ENCODE measurements at places on chromosomes 2 and 18. TPM values are rescaled to one million over a fixed set of nuclear protein-coding genes. Genes with fewer than 3 reads are reported as not detected.

Gene REG3A
- not detected for total RNA-seq

Gene TAF4B
- total RNA-seq, result 13.3 TPM

Gene NGEF
- total RNA-seq, result 5.4 TPM

Gene RAB12
- 58.1 TPM for total RNA-seq

Gene SRD5A2
- 0.05 TPM for total RNA-seq

Gene IRS1
- total RNA-seq, result 18.6 TPM

Gene LIMS2
- 2.5 TPM for total RNA-seq

Gene EFEMP1
- 25.7 TPM for total RNA-seq

Gene C2orf92
- 6.9 TPM for total RNA-seq

Gene POTEC
- total RNA-seq, result not detected

Gene GREB1L
- 0.26 TPM for total RNA-seq

Gene EML6
- 2.5 TPM for total RNA-seq

Gene DSC1
- not detected for total RNA-seq

Gene RPRM
- 28.1 TPM for total RNA-seq

Gene AQP12B
- total RNA-seq, result not detected

GRCh38 chr2:85753525-85754312 is at the start of gene ATOH8:
Gene ATOH8 (plus strand): TSS chr2:85753991. CDS start chr2:85754190, 199 bp downstream.
- peaks cover 9% of the 10 kb centered on the region for H3K4me1 ChIP-seq
- DNase-seq, result peak; percentile 75

GRCh38 chr2:70561893-70562292 is 8.3 kb upstream of the TGFA start:
- no peak overlapping the region for H3K4me3 ChIP-seq
- H3K4me1 ChIP-seq, result no peaks in the 10 kb centered on the region
- H3K36me3 ChIP-seq, result no peaks in the 10 kb centered on the region
- H3K27me3 ChIP-seq, result peaks cover 26% of the 10 kb centered on the region

GRCh38 chr2:133378386-133378785 is 189.9 kb downstream of the NCKAP5 start:
- H3K36me3 ChIP-seq, result no peaks in the 10 kb centered on the region
- no peak for DNase-seq
- no peaks in the 10 kb centered on the region for H3K27me3 ChIP-seq
- no peak overlapping the region for H3K27ac ChIP-seq

GRCh38 chr2:188693111-188693510 is 281.1 kb upstream of the COL3A1 start:
- H3K27ac ChIP-seq, result no peak overlapping the region
- no peaks in the 10 kb centered on the region for H3K27me3 ChIP-seq
- no peak for DNase-seq
- no peak overlapping the region for H3K4me3 ChIP-seq

DNA sequence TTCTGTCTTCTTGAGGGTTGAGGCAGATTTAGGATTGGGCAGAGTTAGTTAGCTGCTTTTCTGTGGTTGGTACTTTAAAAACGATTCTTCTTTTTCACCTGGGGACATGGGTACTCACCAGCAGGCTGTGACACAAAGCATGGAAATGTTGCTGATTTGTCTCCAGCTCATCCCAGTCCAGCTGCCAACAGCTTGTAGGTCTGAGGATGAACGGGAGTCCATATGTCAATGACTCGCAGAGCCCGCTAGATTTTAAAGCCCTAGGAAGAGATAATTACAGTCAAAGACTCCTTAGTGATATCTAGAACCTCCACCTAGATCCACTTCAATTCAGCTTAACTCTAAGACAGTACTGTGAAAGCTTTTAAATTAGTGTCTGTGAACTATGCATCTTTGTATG is 20.8 kb downstream of the DOK1 start:
- no peak for DNase-seq
- no peak overlapping the region for H3K27ac ChIP-seq
- peaks cover 10% of the 10 kb centered on the region for H3K4me1 ChIP-seq
- H3K27me3 ChIP-seq, result peaks cover 20% of the 10 kb centered on the region

- H3K36me3 ChIP-seq, result peaks cover 12% of the 10 kb centered on the region
- peak within 1 kb of the TSS; percentile 89 for H3K4me3 ChIP-seq
- DNase-seq, result peak; percentile 86
- peaks cover 20% of the 10 kb centered on the region for H3K4me1 ChIP-seq
- 0 out of 2 replicates have a peak within 1 kb of the TSS, but pooled peaks have one; percentile 36 for H3K27ac ChIP-seq
- H3K27me3 ChIP-seq, result peaks cover 9% of the 10 kb centered on the region
These were observed at the start of gene KANSL3 for GRCh38 chr2:96638144-96639121. Gene KANSL3 (minus strand): TSS chr2:96638312. CDS start chr2:96637135, 1,177 bp downstream.

DNA sequence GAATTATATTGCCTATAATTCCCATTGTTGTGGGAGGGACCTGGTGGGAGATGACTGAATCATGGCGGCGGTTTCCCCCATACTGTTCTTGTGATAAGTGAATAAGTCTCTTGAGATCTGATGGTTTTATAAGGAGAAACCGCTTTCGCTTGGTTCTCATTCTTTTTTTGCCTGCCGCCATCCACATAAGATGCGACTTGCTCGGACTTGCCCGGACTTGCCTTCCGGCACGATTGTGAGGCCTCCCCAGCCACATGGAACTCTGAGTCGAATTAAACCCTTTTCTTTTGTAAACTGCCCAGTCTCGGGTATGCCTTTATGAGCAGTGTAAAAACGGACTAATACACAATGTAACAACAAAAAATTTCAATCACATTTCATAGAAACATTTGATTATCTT is 115.8 kb downstream of the C2orf74 start:
- H3K36me3 ChIP-seq, result peaks cover 40% of the 10 kb centered on the region
- peaks cover 23% of the 10 kb centered on the region for H3K4me1 ChIP-seq
- peak overlapping the region; percentile 91 for H3K27ac ChIP-seq

DNA sequence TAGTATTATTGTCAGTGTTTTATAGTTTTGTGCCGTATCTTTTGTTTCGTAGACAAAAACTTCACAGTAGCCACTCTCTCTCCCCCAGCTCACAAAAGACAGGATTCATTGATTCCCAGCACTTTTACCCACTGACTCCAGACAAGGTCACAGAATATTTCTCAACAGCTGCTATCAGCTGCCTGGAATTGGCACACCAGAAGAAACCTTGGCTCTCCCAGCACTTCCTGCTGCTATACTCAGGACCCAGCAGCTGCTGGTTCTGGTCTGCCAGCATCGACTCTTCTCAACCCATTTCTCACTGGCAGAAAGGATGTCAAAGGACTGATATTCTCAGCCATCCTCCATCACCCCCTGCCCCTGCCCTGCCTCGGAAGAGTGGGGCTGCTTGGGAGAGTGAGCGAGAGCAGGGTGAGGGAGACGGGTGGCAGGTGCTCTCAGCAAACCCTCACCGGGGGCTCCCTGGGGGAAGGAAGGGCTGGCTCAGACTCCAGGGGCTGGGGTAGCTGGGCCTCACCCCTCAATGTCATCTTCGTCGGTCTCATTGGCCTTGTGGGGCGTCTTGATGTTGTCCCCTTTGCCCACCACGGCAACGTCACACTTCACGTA is 6.1 kb upstream of the OTOF start:
- H3K36me3 ChIP-seq, result no peaks in the 10 kb centered on the region
- no peaks in the 10 kb centered on the region for H3K4me1 ChIP-seq
- no peak for DNase-seq
- H3K27ac ChIP-seq, result peak overlapping the region; percentile 22

- DNase-seq, result no peak
- no peaks in the 10 kb centered on the region for H3K36me3 ChIP-seq
- no peaks in the 10 kb centered on the region for H3K27me3 ChIP-seq
- H3K4me3 ChIP-seq, result no peak overlapping the region
- H3K4me1 ChIP-seq, result peaks cover 34% of the 10 kb centered on the region
- H3K27ac ChIP-seq, result no peak overlapping the region
These were observed 36.6 kb downstream of the ZAP70 start for GRCh38 chr2:97750017-97750416.

- H3K27me3 ChIP-seq, result no peaks in the 10 kb centered on the region
- no peak overlapping the region for H3K27ac ChIP-seq
- H3K36me3 ChIP-seq, result peaks cover 43% of the 10 kb centered on the region
- H3K4me1 ChIP-seq, result peaks cover 29% of the 10 kb centered on the region
- DNase-seq, result no peak
These were observed 45.9 kb downstream of the THUMPD2 start for GRCh38 chr2:39733070-39733674.

DNA sequence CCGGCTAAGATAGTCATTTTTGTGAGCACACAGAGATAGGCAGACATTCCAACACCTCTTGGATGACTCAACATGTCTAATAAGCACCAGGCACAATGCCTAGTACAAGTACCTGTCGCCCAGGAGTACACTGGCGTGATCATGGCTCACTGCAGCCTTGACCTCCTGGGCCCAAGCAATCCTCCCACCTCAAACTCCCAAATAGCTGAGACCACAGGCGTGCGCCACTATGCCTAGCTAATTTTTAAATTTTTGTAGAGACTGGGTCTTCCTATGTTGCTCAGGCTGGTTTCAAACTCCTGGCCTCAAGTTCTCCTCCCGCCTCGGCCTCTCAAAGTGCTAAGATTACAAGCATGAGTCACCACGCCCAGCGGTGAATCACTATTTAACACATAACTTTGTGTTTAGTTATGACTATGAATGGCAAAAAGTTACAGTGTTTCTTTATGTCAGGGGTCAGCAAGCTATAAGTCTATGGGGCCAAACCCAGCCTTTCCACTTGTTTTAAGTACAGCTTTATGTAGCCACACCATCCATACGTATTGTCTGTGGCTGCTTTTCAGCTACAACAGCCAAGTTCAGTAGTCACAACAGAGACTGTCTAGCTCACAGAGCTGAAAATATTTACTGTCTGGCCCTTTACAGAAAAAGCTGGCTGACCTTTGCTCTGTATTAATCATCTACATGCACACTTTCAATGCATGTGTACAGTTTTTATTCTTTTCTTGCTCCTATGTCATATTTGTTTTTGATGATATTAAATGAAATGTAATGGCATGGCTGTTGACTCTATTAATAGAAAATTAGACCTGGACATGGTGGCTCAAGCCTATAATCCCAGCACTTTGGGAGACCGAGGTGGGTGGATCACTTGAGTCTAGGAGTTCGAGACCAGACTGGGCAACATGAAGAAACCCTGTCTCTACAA is 18.7 kb downstream of the ORC2 start:
- H3K36me3 ChIP-seq, result peaks cover 57% of the 10 kb centered on the region
- H3K27me3 ChIP-seq, result no peaks in the 10 kb centered on the region
- no peak overlapping the region for H3K4me3 ChIP-seq

DNA sequence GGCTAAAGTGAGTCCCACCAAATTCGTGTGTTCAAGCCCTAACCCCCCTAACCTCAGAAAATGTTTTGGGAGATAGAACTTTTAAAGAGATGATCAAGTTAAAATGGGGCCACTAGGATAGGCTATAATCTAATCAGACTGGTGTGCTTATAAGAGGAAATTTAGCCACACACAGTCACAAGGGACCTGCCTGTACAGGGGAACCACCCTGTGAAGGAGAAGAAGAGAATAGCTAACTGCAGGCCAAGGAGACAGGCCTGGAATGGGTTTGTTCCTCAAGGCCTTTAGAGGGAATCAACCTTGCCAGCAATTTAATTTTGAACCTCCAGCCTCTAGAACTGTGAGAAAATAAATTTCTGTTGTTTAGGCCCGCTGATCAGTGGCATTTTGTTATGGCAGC is 36.0 kb upstream of the TANK start:
- peaks cover 21% of the 10 kb centered on the region for H3K4me1 ChIP-seq
- no peak for DNase-seq
- H3K4me3 ChIP-seq, result no peak overlapping the region
- H3K27me3 ChIP-seq, result no peaks in the 10 kb centered on the region
- H3K36me3 ChIP-seq, result no peaks in the 10 kb centered on the region

DNA sequence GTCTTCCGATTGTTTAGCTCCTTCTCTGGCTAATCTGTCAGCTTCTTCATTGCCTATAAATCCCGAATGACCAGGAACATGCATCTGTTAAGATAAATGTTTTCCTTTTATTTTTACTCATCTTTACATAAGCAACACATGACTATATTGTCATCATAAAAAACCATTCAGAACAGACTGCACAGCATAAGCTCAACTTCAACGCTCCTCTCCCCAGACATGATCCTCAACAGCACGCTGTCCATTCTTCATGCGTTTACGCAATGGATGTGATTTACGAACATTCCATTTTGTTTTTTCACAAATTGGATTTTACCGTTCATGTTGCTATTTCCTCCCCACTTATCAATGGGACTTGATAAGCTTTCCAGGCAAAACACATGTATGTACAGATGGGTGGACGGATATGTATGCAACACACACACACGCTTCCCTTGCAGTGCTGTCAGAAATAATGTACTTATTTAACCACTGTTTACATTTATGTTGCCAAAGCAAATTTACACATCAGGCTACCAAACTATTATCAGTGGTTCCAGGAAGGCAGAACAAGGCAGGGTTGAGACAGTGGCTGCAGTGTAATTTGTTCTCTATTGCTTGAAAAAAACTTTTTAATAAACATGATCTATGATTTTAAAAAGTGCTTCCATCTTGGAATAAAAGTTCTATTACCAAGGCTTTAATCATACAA is 12.2 kb downstream of the RNASEH1 start:
- H3K27me3 ChIP-seq, result no peaks in the 10 kb centered on the region
- H3K4me3 ChIP-seq, result no peak overlapping the region
- no peak overlapping the region for H3K27ac ChIP-seq
- H3K4me1 ChIP-seq, result no peaks in the 10 kb centered on the region
- no peak for DNase-seq

DNA sequence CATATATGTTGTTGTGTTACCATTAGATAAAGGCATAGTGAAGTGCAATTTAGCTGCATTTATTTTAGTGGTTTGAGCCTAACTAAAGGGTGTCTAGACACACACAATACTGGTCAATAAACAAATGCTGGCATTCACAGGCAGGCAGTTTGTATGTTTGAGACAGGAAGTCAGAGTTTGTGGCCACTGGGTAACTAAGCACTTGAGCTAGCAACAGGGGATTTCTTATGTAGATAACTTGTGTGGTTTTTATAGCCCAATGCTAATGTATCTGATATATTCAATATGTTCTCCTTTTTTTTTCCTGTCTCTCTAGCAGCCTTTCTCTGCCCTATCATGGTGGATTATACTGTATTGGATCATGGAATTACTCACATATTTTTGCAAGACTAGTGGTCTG is 38.1 kb downstream of the LRRTM4 start:
- no peak overlapping the region for H3K4me3 ChIP-seq
- H3K27me3 ChIP-seq, result no peaks in the 10 kb centered on the region
- peak overlapping the region; percentile 88 for H3K27ac ChIP-seq
- H3K36me3 ChIP-seq, result no peaks in the 10 kb centered on the region
- H3K4me1 ChIP-seq, result peaks cover 17% of the 10 kb centered on the region
- no peak for DNase-seq

- H3K36me3 ChIP-seq, result peaks cover 24% of the 10 kb centered on the region
- peaks cover 3% of the 10 kb centered on the region for H3K27me3 ChIP-seq
- peak overlapping the region; percentile 84 for H3K4me3 ChIP-seq
- DNase-seq, result peak; percentile 33
These were observed 562 bp downstream of the CENPA start for GRCh38 chr2:26786207-26787028.

DNA sequence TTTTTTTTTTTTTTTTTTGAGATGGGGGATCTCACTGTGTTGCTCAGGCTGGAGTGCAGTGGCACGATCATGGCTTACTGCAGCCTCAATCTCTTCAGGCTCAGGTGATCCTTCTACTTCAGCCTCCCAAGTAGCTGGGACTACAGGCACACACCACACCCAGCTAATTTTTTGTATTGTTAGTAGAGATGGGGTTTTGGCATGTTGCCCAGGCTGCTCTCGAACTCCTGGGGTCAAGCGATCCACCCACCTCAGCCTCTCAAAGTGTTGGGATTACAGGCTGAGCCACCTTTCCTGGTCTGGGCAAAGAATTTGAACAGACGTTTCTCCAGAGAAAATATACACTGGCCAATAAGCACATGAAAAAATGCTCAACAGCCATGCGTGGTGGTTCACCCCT is 2.9 kb upstream of the SNRNP200 start:
- peaks cover 24% of the 10 kb centered on the region for H3K4me1 ChIP-seq
- no peak overlapping the region for H3K27ac ChIP-seq
- peaks cover 16% of the 10 kb centered on the region for H3K36me3 ChIP-seq
- no peak overlapping the region for H3K4me3 ChIP-seq
- H3K27me3 ChIP-seq, result no peaks in the 10 kb centered on the region

Data from WTC11 (cell line).